Hippocampal formation (tissue), 2 donors: ENCODE measurements at places on chromosomes 3 and 15.

DNA sequence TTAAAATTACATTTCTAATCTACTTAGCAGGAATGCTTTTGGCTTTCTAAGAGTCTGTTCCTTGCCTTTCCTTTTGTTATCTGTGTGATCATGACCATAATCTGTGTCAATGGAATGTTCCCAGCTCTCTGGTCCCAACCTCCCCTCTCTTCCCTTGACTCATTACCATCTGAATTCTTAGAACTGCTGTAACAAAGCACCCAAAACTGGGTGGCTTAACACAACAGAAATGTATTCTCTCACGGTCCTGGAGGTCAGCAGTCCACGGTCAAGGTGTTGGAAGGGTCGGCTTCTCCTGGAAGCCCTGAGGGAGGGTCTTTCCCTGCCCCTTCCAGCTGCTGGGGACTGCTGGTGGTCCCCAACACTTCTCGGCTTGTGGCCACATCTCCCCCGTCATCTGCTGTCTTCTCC lies 81.1 kb downstream of the LRRK1 start:
- no peak for DNase-seq

DNA sequence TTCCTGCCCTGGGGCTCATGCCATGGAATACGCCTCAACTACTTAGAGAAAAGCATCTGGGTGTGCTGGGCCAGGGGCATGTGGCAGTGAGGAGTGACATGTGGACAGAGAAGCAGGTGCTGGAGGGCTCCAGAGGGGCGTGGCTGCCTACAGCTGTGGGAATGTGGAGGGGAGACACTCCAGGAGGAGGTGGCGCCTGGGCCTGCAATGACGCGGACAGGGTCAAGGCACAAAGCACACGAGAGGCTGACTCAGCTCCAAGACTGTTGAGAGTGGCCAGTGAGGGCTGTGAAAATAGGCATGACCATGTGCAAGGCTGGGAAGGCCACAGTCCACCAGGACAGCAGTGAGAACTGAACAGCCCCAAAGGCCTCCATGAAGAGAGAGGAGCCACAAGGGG lies 48.5 kb downstream of the PTH1R start:
- DNase-seq: no peak

- DNase-seq: no peak
Observed at GRCh38 chr3:148741219-148741618, 43.5 kb downstream of the AGTR1 start.

DNA sequence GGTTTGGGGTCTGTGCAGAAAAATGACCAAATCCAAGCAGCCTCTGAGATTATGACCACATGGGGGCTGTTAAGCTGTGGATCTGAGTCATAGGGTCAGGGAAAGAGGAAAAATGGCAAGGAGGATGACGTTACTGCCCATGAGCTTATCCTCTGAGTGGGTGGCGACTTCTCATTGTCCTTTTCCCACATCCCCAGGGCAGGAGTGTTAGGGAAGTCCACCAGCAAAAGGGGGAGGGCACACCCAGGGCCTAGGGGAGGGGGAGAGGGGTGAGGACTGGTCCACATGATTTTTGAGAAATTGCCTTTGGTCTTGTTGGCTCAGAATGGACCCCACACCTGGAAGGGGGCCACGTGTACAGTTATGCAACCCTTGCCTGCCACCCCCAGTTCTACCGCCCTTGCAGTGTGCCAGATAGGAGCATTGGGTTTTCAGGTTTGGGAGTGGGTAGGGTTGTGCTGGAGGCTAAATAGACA lies 2.6 kb downstream of the CD276 start:
- DNase-seq: no peak

DNA sequence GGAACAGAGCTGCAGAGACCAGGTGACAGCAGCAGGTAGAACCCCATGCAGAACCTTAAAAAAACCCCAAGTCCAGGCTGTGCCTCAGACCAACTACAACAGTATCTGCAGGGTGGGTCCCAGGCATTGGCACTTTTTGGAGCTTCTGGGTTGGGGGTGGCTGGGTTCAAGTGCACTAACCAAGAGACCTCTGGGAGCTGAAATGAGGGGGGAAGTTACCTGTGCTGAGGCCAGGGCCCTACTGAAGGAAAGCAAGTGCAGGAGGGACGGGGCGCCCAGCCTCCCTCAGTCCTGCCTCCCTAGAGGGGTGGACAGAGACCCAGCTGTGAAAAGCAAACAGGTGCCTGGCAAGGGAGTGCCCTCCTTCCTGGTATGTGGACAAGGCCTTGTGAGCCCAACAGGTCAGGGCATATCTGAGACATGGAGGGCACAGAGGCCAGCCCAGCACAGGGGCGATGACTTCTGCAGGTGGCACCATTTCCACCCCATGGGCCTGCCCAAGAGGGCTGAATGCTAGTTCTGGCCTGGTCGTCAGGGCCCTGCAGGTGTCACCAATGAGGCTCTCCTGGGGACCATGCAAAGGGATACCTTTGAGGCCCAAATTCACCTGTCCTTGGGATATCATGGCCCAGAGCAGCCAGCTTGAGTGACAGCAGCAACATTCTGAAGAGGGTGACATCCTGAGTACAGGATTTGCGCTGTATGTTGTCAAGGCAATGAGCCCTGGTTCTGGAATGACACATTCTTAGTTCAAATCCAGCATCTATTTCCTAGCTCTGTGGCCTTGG lies 18.7 kb downstream of the CTSH start:
- DNase-seq: no peak

DNA sequence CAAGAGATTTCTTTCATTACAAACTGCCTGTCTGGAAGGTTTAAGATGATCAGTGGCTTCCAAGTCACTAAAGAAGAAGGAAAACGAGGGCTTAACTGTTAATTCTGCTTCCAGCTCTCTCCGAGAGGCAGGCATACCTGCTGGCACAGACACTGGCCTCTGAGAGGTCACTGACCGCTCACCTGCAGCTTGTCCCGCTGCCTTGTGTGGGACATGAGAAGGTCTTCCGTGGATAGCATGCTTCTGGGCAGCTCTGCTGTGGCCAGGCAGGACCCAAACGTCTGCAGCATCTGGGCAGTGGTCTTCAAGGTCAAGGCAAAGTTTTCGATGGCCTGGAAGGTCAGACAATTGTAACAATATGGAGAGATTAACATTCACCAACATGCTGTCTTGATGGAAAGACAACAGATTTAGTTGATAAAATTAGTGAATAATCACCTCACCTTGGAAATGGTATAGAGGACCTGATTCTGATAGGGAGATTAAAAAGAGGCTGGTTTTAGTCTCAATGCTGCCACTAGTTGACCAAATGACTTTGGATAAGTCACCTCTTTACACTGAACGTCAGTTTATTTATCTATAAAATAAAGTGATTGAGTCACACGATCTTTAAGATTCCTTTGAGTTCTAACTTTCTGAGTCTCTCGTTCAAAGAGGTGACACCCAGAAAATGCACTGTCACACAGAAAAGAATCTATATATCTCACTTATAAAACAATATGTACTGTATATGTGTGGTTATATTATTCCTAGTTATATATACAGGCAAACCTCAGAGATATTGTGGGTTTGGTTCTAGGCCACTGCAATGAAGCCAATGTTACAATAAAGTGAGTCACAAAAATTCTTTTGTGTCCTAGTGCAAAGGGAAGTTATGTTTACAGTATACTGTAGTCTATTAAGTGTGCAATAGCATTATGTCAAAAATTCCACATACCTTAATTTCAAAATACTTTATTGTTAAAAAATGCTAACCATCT lies 65.1 kb downstream of the B3GNT5 start:
- DNase-seq: no peak

GRCh38 chr3:52144034-52144795 lies 10.0 kb downstream of the POC1A start:
- DNase-seq: peak; percentile 64

DNA sequence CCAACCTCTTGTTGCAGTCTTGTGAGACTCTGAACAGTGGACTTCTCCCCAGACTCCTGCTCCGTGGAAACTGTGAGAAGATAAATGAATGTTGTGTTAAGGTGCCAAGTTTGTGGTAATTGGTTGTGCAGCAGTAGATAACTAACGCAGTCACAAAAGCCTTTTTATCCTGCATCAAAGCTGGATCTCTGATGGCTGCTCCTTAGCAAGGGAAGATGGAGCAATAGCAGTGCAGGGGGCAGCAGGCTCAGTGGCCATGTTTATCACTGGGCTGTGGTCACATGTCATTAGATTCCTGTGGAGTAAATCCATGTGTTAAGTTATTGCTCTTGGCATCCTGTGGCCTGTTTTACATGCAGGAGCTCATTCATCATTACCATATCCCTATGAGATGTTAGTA lies 13.5 kb downstream of the CMTM7 start:
- DNase-seq: no peak

- DNase-seq: no peak
Observed at GRCh38 chr3:46228260-46229242, 13.7 kb upstream of the CCR3 start.

- no peak for DNase-seq
Observed at GRCh38 chr3:71994203-71994602, 209.3 kb upstream of the PROK2 start.

- no peak for DNase-seq
Observed at GRCh38 chr3:187291001-187291511, 481 bp downstream of the MASP1 start.

DNA sequence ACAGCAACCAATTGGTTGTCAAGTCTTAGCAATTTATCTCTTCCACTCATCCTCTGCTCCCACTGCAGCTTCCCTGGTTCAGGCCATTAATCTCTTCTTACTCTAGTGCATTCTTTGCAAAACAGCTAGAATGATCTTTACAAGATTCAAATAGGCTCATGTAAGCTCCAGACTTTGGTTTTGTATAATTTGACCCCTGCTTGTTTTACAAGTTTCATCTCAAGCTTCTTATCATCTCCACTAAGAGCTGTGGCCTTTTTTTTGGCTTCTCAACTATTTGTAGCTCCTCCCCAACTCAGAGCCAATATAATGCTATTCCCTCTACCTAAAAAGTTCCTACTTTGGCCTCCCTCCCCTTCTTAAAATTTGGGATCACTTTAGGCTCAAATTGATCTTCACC lies 121.8 kb downstream of the GOLIM4 start:
- DNase-seq: no peak

DNA sequence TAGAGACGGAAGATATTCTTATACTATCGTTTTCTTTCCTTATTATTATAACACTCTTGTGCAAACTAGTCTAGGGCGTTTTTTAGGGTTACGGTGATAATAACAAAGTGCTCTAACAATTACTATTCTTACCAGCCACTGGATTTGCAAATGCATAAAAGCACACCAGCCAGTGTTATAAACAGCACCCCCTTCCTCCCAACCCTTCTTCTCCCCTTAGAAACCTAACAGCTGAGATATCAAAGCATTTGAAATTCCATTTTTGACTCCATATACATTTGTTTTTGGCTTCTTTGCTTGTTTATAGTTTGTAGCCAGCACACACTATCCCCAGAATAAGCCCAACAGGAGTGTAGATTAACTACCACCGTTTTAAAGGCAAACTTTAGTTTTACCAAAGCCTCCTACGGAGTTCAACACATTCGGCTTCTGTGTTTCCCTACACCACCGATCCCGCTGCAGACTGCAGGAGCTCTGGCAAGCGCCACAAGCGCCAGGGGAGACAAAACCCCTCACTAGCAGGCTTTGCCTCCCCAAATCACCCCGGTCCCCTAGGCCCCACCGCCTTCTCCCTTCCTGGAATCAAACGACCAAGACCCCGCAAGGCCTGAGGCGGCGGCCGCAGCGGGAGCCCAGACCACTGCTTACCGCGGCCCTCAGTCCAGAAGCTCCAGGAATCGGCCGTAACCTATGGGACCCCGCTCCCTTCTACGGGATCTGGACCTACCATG lies 461 bp downstream of the COPB2 start:
- DNase-seq: no peak

DNA sequence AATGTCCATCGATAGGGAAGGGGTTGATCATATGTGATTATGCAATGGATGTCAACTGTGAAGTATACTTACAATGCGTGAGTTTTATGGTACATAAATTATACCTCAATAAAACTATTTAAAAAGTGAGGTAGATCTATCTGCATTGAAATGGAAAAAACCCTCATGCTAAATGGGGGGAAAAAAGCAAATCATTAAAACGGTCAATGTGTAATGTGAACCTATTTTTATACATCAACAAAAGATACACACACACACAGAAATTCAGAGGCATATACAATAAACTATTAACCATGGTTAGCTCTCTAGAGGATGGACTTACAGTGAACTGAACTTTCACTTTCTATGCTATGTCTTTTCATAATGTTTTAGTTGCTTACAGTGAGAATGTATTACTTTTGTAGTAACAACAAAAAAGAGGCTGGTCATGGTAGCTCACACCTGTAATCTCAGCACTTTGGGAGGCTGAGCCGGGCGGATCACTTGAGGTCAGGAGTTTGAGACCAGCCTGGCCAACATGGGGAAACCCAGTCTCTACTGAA lies 23.1 kb downstream of the STIMATE start:
- no peak for DNase-seq

- DNase-seq: no peak
Observed at GRCh38 chr3:180640987-180641386, 38.3 kb downstream of the CCDC39 start.

DNA sequence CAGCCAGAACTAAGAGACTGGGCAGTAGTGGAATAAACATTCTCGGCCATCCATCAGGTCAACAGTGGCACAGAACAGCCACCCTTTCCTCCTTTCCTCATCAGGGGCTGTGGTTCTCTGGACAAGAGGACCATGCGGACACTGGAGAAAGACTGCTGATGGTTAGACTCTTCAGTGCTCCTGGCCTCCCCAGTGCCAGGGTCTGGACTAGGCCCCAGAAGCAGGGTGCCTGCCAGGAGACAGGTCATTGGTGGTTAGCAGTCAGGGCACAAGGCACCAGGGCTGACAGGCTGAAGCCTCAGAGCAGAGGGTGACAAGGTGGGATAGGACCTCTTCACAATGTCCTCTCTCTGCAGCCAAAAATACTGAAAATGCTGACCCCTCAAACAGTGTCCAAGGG lies 30.1 kb downstream of the POC1A start:
- no peak for DNase-seq

DNA sequence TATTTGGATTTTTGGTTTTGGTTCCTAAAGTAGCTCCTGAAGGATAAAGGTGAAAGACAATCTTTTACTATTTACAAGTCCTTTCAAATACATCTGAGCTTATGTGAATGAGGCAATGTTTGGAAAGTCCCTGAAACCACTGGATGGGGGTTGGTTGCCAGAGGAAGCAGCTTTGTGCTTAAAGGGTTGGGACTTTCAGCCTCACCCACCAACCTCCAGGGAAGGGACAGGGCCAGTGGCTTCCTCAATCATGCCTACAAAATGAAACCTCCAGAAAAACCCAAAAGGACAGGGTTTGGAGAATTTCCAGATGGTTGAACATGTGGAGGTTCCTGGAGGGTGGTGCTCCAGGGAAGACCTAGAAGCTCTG lies 20.9 kb upstream of the ABHD17C start:
- DNase-seq: no peak

- no peak for DNase-seq
Observed at GRCh38 chr15:29924750-29925149, 102.5 kb upstream of the TJP1 start.

- no peak for DNase-seq
Observed at GRCh38 chr15:73851689-73852088, 21.7 kb upstream of the TBC1D21 start.

DNA sequence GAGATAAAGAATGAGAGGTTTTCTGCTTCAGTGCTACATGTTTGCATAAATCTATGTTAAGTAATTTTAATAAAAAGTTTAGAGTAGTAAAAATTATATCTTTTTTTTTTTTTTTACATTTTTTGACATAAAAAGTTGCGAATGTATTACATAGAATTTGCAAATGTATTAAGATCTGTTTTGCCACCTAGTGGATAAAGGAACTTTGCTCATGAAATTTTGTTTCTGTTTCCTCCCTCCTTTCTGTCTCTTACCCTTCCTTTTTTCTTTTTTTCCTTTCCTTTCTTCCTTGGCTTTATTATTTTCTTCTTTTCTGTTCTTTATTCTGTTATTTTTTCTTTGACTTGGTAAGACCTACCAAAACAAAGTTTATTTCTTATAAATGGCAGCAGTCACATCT lies 58.5 kb upstream of the UTS2B start:
- no peak for DNase-seq
